ENCODE measurements at places on chromosomes 3 and 15.

DNA sequence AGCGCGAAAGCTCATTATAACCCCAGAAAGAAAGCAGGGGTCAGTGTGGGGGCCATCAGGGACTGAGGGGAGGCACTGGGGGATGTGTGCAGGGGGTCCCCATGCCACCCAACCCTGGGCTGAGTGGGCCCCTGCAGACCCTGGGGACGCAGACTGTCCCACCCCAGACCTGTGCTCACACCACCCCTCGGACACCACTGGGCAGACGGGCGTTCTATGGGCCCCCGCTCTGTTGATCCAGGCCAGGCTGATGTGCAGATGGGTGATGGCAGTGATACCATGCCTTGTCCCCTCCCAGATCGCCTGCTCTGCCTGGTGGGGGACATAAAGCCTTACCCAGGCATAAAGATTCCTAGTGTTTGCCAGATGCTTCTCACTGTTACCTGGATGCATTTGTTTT lies 259.7 kb upstream of the TLE3 start:
- DNase-seq: no peak

- DNase-seq: no peak
These were observed 2.2 kb downstream of the AADAC start for GRCh38 chr3:151816091-151816604.

- no peak for DNase-seq
These were observed 49.9 kb upstream of the DPPA4 start for GRCh38 chr3:109387201-109387600.

DNA sequence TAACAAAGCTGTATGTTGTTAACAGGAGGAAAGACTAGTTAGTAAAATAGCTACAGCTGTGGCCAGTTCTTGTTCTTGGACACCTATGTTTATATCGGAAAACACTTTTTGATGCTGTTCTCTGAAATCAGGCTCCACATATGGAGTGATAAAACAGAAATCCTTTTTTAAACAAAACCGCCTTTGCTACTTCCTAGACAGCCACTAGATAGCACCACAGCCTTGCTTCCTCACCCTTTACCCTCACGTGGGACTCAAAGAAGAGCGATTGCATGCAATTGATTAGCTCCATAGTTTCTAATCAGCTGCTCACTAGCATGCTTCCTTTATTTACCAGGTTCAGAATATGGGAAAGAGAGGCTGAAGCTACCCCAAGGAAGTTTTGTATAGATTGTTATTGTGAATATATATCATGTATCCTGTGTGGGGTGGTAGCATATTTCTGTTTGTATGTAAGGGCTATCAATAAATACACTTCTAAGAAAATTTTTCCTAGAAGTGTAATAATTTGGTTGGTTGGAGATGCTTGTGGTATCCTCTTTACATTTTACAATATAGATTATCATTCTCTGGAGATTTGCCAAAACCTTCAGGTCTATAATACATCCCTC lies 4.3 kb upstream of the MTFMT start:
- no peak for DNase-seq

DNA sequence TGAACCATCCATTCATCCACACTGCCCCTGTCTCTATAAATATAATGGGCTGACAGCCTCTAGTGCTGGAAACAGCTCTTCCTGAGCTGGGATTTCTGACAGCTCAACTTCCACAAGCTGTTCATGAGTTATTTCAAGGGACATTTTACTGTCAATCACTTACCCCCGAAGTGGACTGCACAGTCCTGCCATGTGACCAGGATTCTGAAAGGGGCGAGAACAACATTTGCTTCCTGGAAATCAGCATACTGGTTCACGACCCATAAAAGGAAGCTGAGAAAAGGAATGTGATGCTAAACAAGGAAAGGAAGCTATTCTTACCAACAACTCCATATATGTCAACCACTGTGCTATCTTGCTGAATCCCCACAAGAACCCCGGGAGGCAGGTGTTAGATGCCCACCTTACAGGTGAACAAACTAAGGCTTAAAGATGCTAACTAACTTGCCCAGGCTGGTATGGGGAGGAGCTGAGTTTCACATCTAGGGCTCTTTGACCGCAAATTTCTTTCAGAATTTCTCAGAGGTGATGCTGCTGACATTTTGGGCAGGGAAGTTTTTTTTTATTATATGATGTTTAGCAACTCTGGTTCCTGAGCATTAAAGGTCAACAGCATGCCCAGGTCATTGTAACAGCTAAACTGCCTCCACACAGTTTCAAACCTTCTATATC lies 16.5 kb upstream of the REC114 start:
- no peak for DNase-seq

DNA sequence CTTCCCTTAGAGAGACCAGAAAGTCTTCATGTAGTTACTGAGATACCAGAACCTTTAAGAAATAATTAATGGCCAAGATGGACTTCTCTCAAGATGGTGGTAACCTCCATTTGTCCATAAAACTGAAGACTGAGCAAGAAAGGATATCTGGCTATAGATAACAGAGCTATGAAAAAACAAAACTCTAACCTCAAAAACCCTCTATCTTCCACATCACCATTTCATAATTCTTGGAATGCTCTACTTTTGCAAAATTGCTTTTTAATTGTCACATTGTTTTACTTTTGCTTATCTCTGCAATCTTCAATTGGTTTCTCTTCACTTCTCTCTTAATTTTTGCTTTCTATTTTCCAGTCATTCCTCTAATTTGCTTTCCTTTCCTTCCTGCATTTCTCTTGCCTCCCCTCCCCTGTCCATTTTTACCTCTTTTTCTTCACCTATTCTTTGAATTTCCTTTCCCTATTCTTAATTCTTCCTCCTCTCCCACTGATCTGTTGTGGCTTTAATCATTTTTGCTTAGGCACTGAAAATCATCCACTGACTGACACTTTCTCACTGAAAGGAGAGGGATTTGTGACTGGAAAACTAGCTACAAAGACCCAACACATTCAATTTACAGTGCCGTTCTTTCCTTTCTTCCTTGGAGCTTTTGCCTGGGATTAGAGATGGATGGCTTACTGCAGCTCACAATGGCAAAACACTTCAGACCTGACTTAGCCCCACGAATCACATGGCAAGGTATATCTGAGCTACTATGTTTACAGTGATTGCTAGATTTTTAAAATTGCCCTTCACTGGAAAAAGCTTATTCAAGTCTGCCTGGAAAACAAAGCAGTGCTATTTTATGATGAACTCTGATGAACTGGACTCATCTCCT lies 242.8 kb downstream of the CHST2 start:
- DNase-seq: no peak

GRCh38 chr15:43102187-43102586 lies 3.7 kb downstream of the UBR1 start:
- DNase-seq: no peak

GRCh38 chr3:13878281-13879101 lies 1.4 kb downstream of the WNT7A start:
- DNase-seq: no peak

DNA sequence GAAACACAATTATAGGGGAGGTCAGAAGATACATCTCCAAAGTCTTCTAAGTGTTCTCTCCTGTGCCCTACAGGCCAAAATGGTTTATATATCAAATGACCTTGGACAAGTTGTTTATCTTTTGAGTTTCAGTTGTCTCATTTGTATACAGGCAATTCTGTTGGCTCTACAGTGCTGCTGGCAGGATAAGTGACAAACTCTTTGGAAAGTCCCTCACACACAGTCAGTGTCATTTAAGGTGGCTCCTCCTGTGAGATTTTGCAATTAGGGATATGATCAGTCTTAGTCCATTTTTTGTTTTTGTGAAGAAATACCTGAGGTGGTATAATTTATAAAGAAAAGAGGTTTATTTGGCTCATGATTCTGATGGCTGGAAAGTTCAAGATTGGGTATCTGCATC lies 1035.8 kb upstream of the CFAP20DC start:
- no peak for DNase-seq

- no peak for DNase-seq
These were observed 48.5 kb downstream of the MBNL1 start for GRCh38 chr3:152317184-152317583.

DNA sequence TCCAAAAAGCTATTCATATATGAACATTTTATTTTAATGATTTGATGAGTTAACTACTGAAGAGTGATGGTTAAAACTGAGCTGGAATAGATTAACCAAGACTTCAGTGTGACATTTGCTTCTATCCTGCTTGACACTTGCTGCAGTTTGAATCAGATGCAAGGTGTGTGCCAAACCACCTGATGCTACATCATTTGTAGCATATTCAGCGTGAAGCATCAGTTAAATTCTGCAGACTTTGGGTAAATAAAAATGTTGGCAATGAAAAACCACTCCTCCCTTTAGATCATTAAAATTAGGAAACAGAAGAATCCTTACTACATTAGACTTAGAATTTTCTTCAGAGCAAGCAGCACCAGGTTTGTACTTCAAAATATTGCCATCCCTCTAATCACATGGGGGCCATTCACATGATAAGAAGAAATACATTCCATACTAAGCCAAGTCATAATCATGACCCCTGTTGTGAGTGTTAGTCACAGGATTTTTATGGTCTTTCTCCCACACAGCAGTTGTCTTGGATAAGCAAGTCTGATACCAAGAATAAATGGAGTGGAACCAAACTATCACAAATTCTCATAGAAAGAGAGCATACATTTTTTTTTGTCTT lies 160.7 kb upstream of the TNIK start:
- no peak for DNase-seq

DNA sequence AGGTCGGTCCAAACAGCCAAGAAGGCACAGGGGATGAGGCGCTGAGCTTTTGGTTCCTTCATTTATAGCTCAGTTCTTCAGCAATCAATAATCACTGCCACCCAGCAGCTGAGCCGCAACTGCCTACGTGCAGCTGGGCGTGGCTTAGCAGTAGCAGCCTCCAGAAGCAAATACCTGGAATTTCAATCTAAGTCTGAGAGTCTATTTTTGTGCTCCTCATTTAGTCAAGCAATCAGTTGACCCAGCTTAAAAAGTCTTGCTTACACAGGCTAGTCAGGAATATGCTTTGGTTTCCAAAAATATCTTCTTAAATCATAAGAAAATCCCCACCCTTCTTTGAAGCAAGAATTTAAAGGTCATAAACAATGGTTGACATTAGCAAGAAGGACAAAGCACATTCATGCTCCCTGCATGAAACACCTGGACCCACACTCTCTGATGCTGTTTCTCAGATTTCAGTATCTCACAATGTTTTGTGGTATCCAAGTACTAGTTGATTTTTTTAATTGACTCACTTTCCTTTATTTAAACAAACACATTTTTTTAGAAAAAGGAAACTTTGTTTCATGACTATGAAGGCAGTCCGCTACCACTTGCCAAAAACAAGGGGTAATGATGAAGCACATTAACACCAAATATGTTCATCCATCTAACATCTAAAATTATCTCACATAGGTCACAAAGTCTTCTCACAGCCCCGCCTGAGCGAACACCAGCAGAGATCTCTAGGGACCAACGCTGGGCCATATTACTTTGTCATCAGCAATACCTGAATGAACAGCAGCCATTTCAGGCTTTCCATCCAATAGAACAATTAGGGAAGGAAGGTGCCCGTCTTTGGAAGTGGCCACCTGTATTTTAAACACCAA lies 106.1 kb downstream of the OXNAD1 start:
- no peak for DNase-seq

- no peak for DNase-seq
These were observed 1.9 kb downstream of the MORC1 start for GRCh38 chr3:109116031-109116430.

DNA sequence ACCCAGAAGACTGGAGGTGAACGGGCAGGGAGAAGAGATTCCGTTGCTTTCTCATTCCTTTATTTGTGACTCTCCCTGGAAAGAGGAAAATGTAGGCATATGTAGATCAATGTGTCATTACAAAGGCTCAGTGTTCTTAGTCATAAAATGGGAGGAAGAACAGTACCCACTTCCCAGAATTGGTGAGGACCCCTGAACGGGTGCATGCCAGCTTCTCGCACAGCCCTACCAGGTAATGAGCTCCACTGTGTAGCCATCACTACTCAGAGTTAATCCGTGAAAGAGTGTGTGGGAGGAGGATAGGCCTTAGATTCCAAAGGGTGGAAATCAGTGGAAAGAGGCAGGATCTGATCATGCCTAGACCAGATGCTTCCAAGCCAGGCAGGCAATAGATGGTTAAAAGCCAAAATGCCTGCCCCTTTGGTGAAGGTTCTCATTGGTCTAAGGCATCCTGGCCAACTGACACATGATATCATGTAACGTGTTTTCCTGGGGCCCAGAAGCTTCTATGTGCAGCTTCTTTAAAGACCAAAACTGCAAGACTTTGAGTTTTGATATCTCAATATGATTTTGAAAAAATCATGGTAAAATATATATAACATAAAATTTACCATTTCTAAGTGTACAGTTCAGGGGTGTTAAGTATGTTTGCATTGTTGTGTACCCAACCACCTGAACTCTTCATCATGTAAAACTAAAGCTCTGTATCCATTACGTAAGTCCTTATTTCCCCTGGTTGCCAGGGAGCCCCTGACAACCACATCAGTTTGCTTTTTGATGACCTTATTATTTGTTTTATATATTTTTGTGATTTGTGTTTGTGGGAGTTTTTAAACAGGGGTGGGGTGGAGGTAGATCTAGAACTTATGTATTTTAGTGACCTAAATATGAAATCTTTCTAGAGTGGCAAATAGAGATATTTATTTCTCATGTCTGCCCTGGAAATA lies 402.2 kb upstream of the CFAP20DC start:
- peak; percentile 27 for DNase-seq

DNA sequence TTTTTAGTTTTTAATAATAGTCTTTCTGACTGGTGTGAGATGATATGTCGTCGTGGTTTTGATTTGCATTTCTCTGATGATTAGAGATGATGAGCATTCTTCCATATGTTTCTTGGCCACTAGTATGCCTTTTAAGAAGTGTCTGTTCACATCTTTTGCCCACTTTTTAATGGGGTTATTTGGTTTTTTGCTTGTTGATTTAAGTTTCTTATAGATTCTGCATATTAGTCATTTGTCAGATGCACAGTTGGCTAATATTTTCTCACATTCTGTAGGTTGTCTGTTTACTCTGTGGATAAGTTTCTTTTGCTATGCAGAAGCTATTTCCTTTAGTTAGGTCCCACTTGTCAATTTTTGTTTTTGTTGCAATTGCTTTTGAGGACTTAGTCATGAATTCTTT lies 185.4 kb downstream of the SUCNR1 start:
- DNase-seq: no peak

- DNase-seq: no peak
These were observed 67.9 kb downstream of the VGLL3 start for GRCh38 chr3:86923071-86923491.

GRCh38 chr3:66021731-66022131 lies 17.0 kb downstream of the MAGI1 start:
- no peak for DNase-seq

DNA sequence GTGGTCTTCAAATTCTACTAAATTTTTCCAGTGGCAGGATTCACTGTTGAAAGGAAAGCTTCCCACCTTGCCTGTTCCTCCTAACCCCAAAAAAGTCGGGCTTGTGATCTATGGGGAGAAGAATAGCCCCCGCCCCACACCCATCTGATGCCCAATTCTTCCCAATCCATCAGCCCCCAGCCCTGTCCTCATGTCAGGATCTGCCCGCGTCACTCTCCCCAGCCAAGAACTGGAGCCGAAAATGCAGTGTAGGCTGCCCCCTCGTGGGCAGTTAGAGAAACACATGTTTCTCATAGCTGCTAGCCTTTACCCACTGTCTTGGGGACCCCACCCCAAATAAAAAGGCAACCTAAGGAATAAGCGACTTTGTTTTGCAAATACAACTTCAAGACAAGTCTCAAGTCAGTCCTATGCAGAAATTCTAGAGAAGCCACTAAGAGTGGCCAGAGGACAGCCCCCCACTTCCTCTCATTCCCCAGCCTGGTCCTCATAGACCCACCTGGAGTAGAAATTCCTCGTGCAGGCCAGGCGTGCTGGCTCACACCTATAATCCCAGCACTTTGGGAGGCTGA lies 13.0 kb upstream of the CSK start:
- DNase-seq: no peak

All from T-helper 22 cell (primary cell).